Pulmonary artery endothelial cell (primary cell): ENCODE measurements at places on chromosomes 2 and 18. TPM values are rescaled to one million over a fixed set of nuclear protein-coding genes. Genes with fewer than 3 reads are reported as not detected.

The CBLN2 gene
- total RNA-seq: 0.18 and 1.1 TPM in 2 replicates

The PDK1 gene
- 6.1 and 20.4 TPM in 2 replicates for total RNA-seq

The CCDC148 gene
- total RNA-seq: 0.28 TPM in 1 of 2 replicates, not detected in the other

The CPS1 gene
- total RNA-seq: 3.9 and 18.0 TPM in 2 replicates

The DUSP19 gene
- 2.1 and 4.5 TPM in 2 replicates for total RNA-seq

The CELF4 gene
- total RNA-seq: not detected in 2 replicates

The NEU4 gene
- total RNA-seq: not detected in 2 replicates

The PTPRN gene
- total RNA-seq: not detected in 2 replicates

The UGT1A6 gene
- not detected in 2 replicates for total RNA-seq

The SEC11C gene
- 20.9 and 27.2 TPM in 2 replicates for total RNA-seq

The LAMA1 gene
- under 0.01 and 0.07 TPM in 2 replicates for total RNA-seq

The NR4A2 gene
- 0.07 and 0.11 TPM in 2 replicates for total RNA-seq

The NT5DC4 gene
- total RNA-seq: not detected in 2 replicates

The PROM2 gene
- 0.07 and 0.14 TPM in 2 replicates for total RNA-seq

The POTEF gene
- total RNA-seq: under 0.01 TPM in 1 of 2 replicates, not detected in the other

The TBR1 gene
- total RNA-seq: 0.04 and 0.07 TPM in 2 replicates

The SPATA3 gene
- total RNA-seq: not detected in 2 replicates

- DNase-seq: no peak
Observed at GRCh38 chr18:22168360-22168921, 948 bp upstream of the GATA6 start.

DNA sequence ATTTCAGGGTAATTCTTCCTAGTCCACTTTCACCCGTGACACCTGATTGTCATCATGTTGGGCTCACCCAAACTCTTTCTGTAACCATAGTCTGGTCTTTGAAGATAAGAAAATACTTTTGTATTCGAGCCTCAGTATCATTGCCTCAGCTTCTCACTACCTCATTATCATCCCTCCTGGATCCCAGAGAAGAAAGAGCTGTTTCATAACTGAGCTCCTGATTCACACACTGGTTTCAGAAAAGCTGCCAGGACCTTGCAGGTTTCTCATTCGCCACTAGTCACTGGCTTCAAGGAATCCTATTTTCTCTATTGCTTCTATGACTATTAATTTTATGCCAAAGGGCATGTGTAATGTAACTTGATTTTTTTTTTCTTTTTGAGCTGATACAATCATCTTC is 2.9 kb upstream of the CRIM1 start:
- no peak for DNase-seq

DNA sequence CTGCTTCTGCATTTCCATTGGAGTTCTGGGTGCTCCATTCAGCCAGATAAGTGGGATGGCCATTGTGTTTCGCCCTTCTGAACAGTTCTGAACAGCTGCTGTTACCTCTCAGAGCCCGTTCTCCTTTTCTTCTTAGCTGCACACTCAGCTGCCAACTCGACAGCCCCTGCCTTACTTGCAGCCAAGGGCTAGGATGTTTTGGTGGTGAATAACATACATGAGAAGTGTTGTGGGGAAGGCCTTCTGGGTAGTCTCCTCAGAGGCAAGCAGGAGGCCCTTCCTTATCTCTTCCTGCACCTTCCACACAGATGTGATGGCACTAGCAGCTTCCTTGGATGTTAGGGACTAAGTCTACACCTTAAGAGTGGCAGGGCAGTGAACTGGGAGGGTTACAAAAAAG is 138.4 kb upstream of the NOSTRIN start:
- DNase-seq: no peak

GRCh38 chr18:8073167-8073566 is 506.1 kb downstream of the PTPRM start:
- no peak for DNase-seq

DNA sequence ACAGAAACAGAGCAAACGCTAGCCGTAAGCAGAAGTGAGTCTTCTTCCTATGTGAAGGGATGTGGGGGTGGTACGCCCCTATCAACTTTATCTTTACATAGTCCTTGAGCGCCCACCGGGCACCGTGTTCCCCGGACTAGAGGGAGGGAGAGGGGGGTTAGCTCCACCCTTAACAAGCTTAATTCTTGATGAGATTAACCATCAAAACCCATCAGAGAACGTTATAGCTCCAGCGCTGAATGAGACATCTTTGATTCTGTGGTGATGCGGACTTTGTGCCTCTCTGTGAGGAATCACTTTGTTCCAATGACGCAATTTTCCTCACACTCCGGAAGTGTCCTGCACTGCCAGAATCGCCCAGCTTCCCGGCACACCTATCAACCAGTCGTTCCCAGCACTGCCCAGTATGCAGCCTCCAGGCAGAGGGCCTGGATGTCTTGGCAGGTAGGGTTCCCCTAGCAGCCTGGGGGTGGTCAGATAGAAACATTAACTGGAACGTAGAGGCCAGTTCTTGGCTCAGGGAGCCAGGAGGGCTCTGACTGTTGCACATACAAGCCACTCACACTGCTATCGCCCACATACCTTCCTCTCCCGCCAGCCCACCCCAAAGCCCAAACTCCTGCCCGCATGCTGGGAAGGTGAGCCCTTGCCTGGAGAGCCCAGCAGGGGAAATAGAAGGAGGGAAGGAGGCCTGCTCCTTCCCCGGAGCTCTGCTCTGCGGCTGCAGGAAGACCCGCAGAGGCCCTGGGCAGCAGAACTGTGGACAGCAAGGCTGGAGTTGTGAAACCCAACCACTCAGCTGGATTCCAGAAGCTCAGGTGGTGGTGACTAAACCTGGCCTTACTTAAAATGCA is 1.9 kb upstream of the ODC1 start:
- no peak for DNase-seq

- peak; percentile 19 for DNase-seq
Observed at GRCh38 chr2:40244675-40245074, 207.2 kb downstream of the SLC8A1 start.

GRCh38 chr2:40559175-40559574 is 107.3 kb upstream of the SLC8A1 start:
- no peak for DNase-seq

- no peak for DNase-seq
Observed at GRCh38 chr2:143259368-143259958, 130.2 kb downstream of the ARHGAP15 start.

- no peak for DNase-seq
Observed at GRCh38 chr2:10546975-10547391, 98.9 kb upstream of the ODC1 start.

- no peak for DNase-seq
Observed at GRCh38 chr2:128347701-128348539, 29.3 kb upstream of the HS6ST1 start.

DNA sequence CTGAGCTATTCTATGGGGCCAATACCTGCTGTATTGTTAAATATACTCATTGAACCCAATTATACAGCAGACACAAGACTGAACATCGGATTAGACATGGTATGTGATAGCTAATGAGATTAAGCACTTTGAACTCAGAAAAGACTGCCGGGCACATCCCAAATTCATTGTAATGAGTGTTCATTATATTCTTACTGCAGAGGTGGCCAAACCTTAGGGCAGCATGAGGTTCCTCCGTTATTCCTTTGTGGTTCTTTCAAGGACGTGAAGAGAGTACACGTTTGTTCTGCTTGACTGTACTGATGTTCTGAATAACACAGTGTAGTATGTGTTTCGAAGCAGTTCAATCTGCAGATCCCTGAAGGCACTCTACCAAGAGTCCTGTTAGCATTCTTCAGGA is 78.4 kb downstream of the KIF5C start:
- no peak for DNase-seq

- no peak for DNase-seq
Observed at GRCh38 chr2:225025917-225026571, 16.2 kb downstream of the DOCK10 start.

GRCh38 chr18:56721031-56721430 is 69.9 kb downstream of the WDR7 start:
- DNase-seq: no peak

- DNase-seq: no peak
Observed at GRCh38 chr18:57141208-57142129, 5.4 kb upstream of the BOD1L2 start.

DNA sequence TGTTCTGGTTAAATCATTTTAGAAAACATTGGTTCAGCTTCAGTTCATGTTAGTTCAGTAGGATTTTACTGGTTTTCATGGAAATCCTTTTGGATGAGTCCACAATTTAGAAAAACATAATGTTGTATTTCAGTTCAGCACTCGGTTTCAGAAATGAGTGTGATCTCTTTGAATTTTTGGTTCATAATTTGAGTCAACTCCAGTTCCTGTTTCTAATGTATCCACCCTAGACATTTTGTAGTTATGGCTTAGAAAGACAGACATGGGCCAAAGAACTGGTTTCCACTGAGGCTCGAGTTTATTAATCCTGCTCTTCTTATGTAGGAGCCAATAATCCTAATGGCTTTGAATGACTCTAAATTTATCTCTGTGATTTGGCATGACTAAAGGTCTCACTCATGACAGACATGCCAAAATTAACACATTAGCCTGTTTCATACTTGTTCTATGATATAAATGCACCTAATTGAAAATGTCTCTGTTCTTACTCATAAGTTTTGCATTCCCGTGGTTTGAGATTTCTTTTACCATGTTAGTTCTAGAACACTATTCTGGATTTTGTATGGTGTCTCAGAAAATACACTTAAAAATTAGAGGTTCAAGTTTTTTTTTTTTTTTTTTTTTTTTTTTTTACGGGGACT is 82.3 kb upstream of the SPRED2 start:
- DNase-seq: no peak

- no peak for DNase-seq
Observed at GRCh38 chr18:7548221-7548620, 18.9 kb upstream of the PTPRM start.

DNA sequence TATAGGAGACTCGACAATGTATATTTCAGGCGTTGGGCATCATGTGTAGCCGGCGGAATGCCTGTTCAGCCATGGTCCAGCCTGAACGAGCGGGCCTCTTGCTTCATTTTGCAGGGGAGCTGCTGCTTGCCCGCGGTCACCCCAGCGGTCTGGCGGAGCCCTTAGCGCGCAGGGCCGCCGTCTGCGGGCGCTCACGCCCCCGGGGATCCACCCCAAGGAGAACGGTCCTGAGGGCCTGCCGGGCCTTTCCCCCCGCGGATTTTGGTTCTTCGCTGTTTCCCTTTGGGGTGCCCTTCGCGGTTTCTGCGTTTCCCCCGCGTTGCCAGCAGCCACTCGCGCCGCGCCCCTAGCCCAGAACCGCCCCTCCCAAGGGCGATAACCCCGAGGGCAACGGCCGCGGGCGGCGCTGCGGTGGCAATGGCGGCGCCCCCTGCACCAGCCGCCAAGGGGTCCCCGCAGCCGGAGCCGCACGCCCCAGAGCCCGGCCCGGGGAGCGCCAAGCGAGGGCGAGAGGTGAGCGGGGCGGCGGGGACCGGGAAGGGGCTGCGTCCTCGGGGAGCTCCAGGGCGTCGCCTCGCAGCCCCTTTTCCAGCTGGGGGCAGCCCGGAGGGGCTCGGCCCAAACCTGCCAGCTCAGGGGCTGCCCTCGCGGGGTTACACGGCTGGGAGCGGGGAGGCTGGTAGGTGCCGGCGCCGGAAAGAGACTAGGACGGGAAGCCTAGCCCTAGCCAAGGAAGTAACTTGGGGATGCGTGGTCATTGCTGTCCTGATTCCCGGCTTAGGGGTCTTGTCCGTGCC is at the start of gene MFSD2B:
MFSD2B (plus strand) TSS at position 406 of the 797 bp plus-strand sequence; CDS start at position 418, 12 bp downstream.
- DNase-seq: no peak

- peak; percentile 47 for DNase-seq
Observed at GRCh38 chr2:37376421-37377186, 32.2 kb downstream of the QPCT start.

- no peak for DNase-seq
Observed at GRCh38 chr2:214378455-214379103, 32.3 kb upstream of the VWC2L start.

GRCh38 chr2:96359310-96359709 is 23.7 kb downstream of the NCAPH start:
- DNase-seq: no peak

DNA sequence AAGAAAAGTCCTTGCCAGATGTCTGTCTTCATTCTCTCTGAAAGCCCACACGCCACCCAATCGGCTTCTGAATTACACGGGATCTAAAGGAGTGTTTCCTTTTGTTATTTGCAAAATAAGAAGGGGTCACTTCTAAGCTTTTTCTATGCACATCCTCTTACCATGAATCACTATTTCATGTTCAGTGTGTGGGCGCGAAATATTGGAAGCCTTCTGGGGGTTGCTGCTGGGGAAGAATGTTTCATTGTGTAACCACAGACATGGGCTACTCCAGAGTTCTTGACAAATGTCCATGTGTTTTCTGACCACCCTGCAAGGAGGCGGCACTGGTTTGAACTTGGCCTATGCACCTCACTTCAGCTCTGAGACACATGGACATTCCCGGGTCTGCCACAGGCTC is 133.6 kb upstream of the APCDD1 start:
- DNase-seq: no peak

DNA sequence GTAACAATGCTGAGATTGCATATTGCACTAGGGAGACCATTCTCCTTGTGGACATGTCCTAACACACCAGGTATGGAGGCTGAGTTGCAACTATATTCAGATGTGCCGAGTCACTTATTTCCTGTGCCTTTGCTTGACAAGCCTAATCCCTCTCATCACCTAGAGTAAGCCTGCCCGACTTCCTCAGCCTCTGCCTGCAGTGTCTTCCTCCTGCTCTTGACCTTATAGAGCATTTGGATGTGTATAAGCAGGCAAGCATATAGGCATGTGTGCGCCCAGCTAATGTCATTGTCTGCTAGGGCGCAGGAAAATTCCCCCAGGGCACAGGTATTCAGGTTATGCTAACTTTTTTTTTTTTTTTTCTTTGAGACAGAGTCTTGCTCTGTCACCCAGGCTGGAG is 316.9 kb downstream of the CDH2 start:
- no peak for DNase-seq

GRCh38 chr2:239472235-239472775 is 71.5 kb upstream of the HDAC4 start:
- no peak for DNase-seq

GRCh38 chr2:118773826-118774225 is 73.6 kb downstream of the EN1 start:
- no peak for DNase-seq

GRCh38 chr2:30354621-30355020 is 92.4 kb upstream of the LCLAT1 start:
- DNase-seq: no peak

- no peak for DNase-seq
Observed at GRCh38 chr2:15893689-15894480, 46.5 kb upstream of the MYCN start.

DNA sequence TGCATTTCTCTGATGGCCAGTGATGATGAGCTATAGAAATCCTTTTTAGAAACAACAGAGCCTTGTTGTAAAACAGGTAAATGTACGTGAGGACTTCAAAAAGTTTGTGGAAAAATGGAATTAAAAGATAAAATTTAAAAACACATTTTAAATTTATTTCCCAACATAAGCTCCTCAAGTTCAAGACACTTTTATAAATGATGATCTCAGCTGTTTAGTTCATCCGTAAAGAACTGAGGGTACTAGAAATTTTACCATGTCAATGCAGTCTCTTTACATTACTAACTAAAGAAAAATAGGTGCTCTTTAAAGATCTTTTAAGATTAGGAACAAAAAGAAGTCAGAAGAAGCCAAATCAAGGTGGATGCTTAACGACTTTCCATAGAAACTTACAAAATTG is 52.5 kb downstream of the MSH2 start:
- DNase-seq: no peak

GRCh38 chr2:69944756-69945155 is 16.7 kb downstream of the ASPRV1 start:
- DNase-seq: no peak
